Left renal pelvis (tissue), 4 donors: ENCODE measurements at places on chromosomes 12 and 14.

DNA sequence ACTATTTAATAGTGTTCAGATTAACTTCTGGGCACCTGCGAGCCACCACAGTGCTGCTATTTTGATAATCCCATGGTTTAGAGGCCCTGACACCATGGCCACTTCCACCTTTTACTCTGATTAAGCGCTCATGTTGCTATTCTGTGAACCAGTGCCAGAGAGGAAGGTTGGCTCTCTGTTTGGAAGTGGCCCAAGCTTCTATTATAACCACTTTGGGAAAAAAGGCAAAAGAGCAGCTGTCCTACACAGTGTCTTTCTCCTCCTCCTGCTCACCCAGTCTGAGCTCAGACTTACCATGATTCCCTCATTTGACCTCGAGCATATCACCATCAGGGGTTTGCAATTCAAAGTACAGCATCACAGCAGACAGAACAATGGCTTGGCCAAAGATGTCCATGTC is 23.3 kb downstream of the DYRK2 start:
- no peak for DNase-seq

DNA sequence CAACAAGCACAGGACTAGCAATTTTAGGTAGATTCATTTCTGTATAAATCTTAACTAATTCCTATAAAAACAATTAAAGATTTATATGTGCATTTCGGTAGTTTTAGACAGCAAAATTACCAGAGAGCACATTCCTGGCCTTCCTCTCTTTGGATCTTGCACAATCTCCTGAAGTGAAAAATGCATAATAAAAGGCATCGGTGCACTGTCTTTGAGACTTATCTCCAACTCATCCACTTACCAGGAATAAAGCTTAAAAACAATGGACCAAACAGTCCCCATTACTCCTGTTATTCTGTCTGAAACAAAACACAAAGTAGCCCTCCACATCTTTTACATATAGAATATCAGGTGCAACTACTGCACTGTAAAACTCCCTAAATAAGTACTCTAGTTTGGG is 69.3 kb downstream of the HECTD1 start:
- DNase-seq, result no peak

DNA sequence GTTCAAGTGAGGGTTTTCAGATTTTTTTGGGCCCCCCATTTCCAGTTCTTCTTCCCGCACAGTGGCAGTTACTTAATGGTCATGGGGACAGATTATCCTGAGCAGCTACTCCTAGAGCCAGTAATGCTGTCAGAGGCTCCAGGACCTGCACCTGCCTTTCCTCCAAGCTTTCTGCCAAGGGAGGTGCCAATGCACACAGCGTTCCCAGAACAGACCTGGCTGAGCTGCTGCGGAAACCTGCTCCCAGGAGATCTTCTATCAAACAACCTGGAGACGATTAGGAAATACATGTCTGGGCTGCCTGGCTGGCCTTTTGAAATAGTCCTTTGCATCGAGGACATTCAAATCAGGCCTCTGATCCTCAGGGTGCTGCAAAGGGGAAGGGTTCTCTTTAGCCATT is 120.9 kb downstream of the SLC8A3 start:
- no peak for DNase-seq

DNA sequence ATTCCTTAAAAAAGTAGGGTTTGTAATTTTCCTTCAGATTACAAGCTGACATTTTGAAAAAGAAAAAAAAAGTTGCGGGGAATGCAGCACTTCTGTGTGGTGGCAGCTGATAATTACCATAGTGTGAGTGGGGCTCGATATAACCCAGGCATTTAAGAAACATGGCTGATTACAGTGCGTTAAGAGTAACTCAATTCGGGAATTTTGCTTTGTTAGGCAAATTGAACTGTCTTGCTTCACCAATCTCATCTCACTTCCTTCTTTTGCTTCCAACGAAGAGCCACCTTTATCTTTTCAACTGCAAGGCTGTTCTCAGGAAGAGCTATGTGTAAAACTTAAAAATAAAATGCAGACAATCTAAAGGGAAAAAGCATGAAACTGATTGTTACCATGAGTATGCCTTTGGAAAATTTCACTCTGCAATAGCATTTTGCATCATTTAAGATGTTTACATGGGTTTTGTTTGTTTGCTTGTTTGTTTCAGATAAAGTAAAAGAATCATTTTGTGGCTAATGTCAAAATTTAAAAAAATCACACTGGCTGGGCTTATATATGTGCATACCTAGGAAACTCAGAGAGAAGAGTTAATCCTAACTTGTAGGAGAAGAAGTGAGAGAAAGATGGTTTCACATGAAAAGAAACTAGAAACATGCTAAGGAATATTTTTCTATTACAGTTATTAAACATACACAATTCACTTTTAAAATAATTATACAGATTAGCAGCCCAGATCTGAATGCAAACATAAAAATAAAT is 295.9 kb upstream of the ATP2B1 start:
- DNase-seq, result no peak

DNA sequence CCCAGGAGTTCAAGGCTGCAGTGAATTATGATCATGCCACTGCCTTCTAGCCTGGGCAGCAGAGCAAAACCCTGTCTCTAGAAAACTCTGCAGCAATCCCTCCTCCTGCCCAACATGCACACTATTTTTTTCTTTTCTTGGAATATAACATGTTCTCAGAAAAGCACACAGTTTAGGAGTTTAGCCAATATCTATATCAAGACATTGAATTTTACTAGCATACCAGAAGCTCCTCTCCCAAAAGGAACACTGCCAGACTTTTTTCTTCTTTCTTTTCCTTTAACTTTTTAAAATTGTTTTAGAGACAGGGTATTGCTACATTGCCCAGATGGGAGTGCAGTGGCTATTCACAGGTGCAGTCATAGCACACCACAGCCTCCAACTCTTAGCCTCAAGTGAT is 107.1 kb upstream of the AEBP2 start:
- no peak for DNase-seq
